ENCODE measurements at places on chromosomes 7 and 10. TPM values are rescaled to one million over a fixed set of nuclear protein-coding genes. Genes with fewer than 3 reads are reported as not detected.

The DOCK1 gene
- 45.0 TPM for total RNA-seq

GRCh38 chr7:140519007-140519399 is 39.7 kb upstream of the MKRN1 start:
- no peaks in the 10 kb centered on the region for H3K4me1 ChIP-seq
- no peak for DNase-seq

DNA sequence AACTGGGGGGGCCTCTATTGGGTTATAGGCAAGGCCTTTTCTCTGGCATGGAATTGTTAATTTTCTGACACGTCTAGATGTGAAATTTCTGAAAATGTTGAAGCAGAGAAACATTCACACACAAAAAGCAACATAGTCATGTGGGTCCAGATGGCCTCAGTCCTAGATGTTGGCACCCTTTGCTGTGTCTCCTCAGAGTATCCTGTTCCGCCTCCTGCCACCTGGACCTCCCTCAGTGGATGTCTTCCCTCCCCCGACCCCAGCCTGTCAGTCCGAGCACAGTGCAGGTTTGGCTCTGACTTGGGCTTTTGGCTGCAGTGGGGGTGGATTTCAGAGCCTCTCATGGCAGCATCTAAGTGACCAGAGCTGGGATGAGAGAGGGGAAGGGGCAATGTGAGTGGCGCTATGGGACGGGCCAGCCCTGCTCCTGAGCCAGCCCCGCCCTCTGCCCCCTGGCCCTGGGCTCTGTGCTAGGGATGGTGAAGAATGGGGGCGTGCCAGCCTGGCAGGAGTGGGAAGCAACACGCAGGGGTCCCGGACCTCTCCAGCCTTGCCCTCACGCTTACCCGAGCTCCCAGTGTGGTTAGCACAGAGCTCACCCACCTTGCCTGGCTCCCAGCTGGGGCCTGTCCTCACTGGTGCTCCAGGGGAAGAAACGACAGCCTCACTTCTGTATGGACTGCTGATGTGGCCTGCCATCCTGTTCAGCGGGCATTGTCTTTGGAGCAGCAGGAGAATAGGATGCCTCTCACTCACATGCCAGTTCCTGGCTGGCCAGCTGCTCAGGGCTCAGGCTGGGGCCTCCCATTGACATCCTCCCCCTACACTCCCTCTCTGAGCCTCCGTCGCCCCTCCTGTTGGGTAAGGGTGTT is 6.2 kb downstream of the ATP6V0E2 start:
- no peaks in the 10 kb centered on the region for H3K36me3 ChIP-seq
- H3K27me3 ChIP-seq: no peaks in the 10 kb centered on the region
- H3K4me3 ChIP-seq: no peak overlapping the region
- no peak overlapping the region for H3K27ac ChIP-seq

DNA sequence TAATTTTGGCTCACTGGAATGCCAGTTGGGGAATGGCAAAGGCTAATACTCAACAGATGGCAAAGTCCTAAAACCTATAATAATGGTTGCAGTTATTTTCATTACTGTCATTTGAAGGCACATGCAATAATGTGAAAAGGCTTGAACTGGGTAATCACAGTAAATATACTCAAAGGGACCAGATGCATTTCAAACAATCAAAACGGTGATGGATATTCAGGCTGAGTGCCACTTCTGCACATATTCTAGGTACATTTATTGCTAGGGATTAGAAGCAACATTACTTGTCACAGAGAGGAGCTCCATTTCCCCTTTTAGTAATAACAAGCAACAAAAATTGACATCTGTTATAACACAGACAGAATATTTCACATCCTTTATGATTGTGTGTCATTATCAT is 171.8 kb downstream of the NXPH1 start:
- no peak overlapping the region for H3K4me3 ChIP-seq
- H3K27ac ChIP-seq: no peak overlapping the region
- no peaks in the 10 kb centered on the region for H3K27me3 ChIP-seq
- H3K36me3 ChIP-seq: no peaks in the 10 kb centered on the region
- no peak for DNase-seq
- H3K4me1 ChIP-seq: no peaks in the 10 kb centered on the region

DNA sequence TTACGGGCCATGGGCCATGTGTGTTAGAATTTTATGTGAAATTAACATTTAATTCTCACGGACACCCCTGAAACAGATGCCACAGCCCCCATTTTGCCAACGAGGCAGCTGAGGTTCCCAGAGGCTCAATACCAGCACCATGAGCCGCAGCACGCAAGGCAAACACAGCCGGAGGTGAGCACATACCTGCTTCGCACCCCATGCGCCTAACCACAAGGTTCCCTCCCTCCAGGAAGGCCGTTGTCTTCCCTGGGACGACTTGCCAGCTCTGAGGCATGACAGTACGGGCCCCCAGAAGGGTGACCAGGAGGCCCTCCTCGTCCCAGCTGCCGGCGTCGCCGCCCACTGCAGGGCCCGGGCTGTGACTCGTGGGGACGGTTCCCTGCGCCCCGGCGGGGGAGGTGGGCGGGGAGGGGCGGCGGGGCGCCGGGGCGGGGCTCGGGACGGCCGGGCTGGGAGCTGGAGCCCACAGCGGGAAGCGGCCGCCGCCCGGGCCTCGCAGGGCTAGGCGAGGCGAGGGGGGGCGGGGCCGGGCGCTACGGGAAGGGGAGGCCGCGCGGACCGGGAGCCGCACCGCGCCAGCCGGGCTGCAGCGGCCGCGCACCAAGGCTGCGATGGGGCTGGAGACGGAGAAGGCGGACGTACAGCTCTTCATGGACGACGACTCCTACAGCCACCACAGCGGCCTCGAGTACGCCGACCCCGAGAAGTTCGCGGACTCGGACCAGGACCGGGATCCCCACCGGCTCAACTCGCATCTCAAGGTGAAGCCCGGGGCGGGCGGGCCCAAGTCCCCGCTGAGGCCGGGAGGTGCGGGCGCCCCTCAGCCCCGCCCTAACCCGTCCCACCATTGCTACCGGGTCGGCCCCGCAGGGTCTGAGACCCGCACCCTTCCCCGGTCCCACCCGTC is at the start of gene CAV2:
TSS of gene CAV2 (plus strand) at position 571 of the 910 bp plus-strand sequence. CDS start at position 615, 44 bp downstream.
- H3K4me1 ChIP-seq: peaks cover 16% of the 10 kb centered on the region
- H3K27ac ChIP-seq: peak within 1 kb of the TSS; percentile 78
- H3K36me3 ChIP-seq: peaks cover 4% of the 10 kb centered on the region
- H3K4me3 ChIP-seq: peak within 1 kb of the TSS; percentile 76
- no peaks in the 10 kb centered on the region for H3K27me3 ChIP-seq

The NPTX2 gene
- 2.4 TPM for total RNA-seq

DNA sequence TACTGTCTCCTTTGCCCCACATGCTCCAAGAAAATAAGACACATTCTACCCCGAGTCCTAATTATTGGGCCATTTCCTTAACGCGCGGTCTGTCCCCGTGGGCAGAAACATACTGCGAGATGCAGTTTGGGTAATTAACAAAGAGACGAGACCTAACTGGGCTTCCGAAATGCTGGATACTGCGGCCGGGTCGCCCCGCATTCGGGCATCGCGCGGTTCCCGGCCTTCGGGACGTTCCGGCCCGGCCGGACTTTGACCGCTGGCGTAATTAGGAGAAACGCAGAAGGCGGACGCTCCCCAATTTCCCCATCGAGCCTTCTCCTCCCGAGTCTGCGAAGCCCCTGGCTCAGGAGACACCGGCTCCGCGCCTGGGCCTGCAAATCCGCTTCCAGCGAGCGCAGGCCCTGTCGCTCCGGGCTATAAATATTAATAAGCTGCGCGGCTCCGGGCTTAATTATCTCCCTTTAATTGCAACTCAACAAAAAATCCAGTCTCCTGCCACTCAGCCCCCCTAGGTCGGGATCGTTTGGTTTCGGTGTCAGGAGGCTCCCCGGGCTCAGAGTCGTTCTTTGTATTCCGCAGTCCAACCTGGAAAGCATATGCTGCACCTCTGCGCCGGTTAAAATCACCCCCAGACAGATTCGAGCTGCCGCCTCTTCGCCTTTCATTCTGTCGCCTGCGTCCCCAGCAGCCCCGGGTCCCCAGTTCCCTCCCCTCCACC is 131.5 kb downstream of the SPAG6 start:
- peak overlapping the region; percentile 31 for H3K4me3 ChIP-seq
- peaks cover 63% of the 10 kb centered on the region for H3K27me3 ChIP-seq
- no peaks in the 10 kb centered on the region for H3K36me3 ChIP-seq
- DNase-seq: no peak
- H3K27ac ChIP-seq: no peak overlapping the region

DNA sequence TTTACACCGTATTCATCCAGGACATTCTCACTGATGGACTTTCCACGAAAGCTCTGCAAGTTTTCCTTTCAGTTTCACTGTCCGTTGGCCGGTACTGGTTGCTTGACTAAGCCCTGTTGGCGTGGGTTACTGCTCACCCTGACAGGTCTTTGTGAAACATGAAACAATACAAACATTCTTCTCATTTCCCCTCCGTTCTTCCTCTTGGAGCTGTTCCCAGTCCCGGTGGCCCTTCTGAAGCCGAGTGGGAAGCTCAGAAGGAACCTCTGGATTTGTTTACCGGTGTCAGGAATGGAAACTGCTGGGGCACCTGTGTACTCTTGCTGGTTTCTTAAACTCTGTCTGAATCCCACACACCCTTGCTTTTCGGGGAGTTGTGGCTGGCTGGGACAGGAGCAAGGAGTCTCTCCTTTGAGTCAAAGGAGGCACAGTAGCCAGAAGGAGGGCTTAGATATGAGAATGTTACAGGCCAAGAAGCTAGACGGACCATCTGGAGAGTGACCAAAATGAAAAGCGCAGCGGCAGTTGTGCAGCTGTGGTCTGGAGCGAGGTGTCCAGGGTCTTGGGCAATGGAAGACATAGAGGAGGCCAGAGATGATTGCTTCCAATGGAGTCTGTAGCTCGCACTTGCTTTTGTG is 45.7 kb downstream of the LYZL2 start:
- peaks cover 10% of the 10 kb centered on the region for H3K27me3 ChIP-seq
- no peak overlapping the region for H3K27ac ChIP-seq
- peak; percentile 75 for DNase-seq
- H3K36me3 ChIP-seq: no peaks in the 10 kb centered on the region

- no peaks in the 10 kb centered on the region for H3K4me1 ChIP-seq
- no peaks in the 10 kb centered on the region for H3K27me3 ChIP-seq
- no peak overlapping the region for H3K4me3 ChIP-seq
- no peaks in the 10 kb centered on the region for H3K36me3 ChIP-seq
These were observed 12.2 kb upstream of the CPA5 start for GRCh38 chr7:130332259-130333053.

The JCAD gene
- 29.0 TPM for total RNA-seq

GRCh38 chr10:184911-185310 is 49.7 kb downstream of the ZMYND11 start:
- peaks cover 25% of the 10 kb centered on the region for H3K4me1 ChIP-seq
- peak overlapping the region; percentile 52 for H3K27ac ChIP-seq
- no peaks in the 10 kb centered on the region for H3K27me3 ChIP-seq
- peak; percentile 88 for DNase-seq
- no peak overlapping the region for H3K4me3 ChIP-seq

DNA sequence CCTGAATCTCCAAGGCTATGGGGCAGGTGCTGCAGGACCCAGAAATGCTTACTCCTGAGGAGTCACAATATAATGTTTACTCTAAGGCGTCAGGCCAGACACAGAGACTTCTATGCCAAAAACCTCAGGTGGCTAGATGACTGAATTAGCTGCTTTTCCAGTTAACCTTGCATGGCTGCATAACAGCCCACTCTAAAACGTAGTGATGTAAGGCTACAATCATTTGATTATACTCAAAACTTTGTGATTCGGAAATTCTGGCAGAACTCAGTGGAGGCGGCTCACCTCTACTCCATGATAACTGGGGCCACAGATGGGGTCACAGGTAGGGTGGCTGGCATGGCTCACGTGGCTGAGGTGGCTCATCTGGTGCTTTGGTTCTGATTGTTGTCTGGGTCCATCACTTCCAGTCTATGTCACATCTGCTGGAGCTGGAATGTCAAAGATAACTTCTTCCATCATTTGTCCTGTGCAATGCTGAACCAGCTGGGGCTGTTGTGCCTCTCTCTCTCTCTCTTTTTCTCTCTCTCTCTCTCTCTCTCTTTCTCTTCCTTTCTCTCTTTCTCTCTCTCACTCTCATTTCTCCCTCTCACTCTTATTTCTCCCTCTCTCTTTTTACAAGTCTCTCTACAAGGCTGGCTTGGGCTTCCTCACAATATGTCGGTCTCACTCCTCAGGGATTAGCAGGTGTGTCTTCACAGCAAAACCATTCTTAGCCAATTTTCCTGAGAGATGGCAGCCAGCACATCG is 11.8 kb downstream of the TMEM72 start:
- H3K27ac ChIP-seq: no peak overlapping the region
- H3K4me3 ChIP-seq: no peak overlapping the region
- H3K27me3 ChIP-seq: peaks cover 5% of the 10 kb centered on the region
- H3K4me1 ChIP-seq: no peaks in the 10 kb centered on the region

All from astrocyte (in vitro differentiated cells and primary cell).